DMS79 treated with DMSO at 0.1 percent for 48 hours (cell line): ENCODE measurements at places on chromosomes 5 and 9.

- DNase-seq, result no peak
These were observed 104.6 kb upstream of the FAM174A start for GRCh38 chr5:100430268-100431195.

DNA sequence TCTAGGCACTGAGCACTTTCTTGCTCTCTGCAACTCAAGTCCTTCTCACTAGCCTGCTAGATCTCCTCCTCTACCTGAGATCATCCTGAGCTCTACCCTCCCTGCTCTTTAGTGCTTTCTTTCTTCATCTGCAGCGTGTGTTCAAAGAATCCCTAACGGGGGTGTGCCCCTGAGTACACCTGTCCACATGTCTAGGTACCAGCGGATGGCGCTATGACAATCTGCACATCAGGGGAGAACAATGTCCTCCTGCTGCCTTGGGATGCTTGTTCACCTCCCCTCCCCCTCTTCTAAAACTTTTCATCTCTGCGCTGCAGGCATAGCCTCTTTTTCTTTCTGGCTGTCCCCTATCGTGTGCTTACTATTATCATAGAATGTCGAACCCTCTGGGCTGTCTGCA lies 42.7 kb downstream of the PTPN3 start:
- no peak for DNase-seq

- no peak for DNase-seq
These were observed 24.3 kb upstream of the SEMA6A start for GRCh38 chr5:116598911-116599310.

GRCh38 chr9:130501639-130502038 lies 56.9 kb downstream of the ASS1 start:
- no peak for DNase-seq

DNA sequence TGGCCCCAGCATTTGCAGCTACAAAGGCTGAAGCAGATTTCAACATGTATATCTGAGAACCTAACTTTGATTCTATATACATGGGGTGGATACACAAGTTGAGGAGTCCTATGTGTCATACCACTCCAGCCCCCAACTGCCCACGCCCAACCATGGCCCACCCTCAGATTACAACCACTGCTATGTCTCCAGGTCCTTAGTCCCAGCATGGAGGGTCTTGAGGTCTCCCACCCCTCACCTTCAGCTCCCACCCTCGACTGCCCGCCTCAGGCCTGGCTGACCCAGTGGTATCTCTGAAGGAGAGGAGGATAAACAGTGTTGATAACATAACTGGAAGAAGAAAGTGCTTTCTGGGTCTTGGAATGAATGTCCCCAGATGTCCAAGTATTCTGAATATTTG lies 8.2 kb downstream of the SOWAHA start:
- no peak for DNase-seq

- no peak for DNase-seq
These were observed 36.3 kb downstream of the MEGF9 start for GRCh38 chr9:120677965-120678364.
